Stimulated activated CD8-positive, alpha-beta memory T cell treated with anti-CD3 and anti-CD28 coated beads, Interleukin-2, amount 100 ng/mL, for 48 hours (primary cell): ENCODE measurements at places on chromosomes 16 and 17.
A peak's percentile ranks its signal among the peaks of the same experiment; 100 is the strongest.

- no peak for DNase-seq
Observed at GRCh38 chr17:1729966-1730325, 5.4 kb downstream of the WDR81 start.

- no peak for DNase-seq
Observed at GRCh38 chr16:3580686-3581085, 3.5 kb upstream of the NLRC3 start.

DNA sequence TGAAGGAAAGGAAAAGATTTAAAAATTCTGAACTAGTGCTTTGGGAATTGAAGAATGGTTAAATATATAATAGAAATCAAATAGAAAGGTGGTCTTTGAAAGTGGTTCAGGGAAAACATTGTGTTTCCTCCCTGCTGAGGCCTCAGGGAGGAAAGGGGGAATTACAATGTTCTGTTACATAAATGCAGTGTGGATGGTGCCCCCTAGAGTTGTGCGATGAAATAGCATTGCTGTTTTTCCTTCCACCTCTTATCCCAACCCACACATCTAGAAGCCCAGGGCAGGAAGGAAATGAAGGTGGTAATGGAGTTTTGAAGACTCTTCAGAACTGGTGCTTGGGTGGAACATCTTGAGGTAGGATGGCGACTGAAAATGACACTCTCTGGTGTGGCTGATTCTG lies 6.4 kb upstream of the TOX3 start:
- no peak for DNase-seq

DNA sequence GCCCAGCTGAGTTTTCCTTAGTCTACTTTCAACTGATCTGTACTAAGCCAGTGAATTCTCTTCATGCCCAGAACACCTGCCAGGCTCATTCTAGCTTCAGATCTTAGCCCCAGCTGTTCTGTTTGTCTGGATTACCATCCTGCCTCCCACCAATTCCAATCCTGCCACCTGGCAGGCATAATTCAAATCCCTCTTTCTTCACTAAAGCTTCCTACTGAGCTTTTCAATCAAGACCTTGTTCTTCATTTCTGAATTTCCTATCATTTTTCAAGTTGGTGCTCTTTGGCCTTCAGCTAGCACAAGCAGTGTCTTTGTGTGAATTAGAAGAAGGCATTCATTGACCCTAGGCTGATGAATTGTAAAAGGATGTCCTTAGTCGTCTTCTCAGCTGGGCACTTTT lies 357.6 kb downstream of the UTP18 start:
- DNase-seq = no peak

- DNase-seq = no peak
Observed at GRCh38 chr16:73147958-73148357, 100.0 kb upstream of the ZFHX3 start.

- DNase-seq = no peak
Observed at GRCh38 chr17:40382251-40382650, 17.7 kb upstream of the GJD3 start.

- DNase-seq = no peak
Observed at GRCh38 chr16:54118846-54119245, 167.7 kb downstream of the IRX3 start.

GRCh38 chr16:54519161-54519695 lies 232.6 kb upstream of the IRX3 start:
- DNase-seq = no peak

DNA sequence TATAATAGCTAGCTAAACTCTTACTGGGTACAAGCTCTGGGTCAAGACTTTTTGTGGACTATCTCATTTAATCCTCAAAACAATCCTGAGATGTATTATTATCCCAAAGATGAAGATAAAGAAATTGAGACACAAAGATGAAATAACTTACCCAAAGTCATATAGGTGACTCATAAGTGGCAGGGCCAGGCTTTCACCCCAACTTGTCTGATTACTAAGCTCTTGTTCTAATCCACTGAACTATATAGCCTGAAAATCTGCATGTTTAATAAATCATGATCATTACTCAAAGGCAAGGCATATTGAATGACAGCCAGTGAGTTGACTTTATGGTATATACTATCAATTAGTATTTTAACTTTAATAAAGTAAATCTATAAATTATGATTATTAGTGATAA lies 77.4 kb downstream of the SKAP1 start:
- no peak for DNase-seq

DNA sequence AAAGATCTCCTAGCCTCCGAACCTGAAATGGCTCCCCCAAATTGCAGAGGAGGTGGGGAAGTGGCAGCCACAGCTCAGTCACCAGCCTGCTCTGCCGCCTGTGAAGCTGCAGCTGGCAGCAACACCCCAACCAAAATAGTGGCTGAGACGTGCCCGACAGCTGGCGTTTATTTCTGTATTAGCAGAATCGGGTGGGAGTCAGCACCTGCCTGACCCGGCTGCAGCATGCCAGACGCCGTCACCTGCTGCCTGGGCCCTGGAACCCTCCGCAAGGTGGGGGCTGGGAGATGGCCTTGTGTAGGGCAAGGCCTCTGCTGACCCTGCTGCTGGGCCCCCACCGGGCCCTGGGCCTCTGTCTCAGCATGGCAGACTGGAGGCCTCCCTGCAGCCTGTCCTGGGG lies 17.5 kb upstream of the PABPN1L start:
- no peak for DNase-seq

DNA sequence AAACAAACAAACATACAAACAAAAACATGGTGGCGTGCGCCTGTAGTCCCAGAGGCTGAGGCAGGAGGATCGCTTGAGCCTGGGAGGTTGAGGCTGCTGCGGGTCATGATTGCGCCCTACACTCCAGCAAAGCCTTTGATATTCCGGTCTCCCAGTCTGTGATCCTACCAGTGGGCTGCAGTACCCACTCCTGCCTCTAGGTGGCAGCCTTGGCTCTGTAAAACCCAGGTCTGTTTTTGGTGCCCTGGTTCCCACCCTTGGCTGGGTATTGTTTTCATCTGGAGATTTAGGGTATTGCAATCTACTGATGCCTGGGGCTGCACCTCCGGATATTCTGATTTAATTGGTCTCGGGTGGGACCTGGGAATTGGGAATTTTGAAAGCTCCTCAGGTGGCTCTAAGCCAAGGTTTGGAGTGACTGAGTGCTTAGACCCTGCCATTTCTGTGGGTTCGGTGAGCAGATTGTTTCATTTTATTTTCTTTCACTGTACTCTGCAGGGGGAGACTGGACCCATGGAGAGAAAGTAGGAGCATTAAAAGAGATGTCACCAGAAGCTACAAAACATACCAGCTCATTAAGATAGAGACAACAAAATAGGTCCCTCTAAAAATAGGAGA lies 40.5 kb downstream of the MYH3 start:
- DNase-seq = peak; percentile 54

- DNase-seq = no peak
Observed at GRCh38 chr16:87754535-87754934, 11.3 kb downstream of the KLHDC4 start.

DNA sequence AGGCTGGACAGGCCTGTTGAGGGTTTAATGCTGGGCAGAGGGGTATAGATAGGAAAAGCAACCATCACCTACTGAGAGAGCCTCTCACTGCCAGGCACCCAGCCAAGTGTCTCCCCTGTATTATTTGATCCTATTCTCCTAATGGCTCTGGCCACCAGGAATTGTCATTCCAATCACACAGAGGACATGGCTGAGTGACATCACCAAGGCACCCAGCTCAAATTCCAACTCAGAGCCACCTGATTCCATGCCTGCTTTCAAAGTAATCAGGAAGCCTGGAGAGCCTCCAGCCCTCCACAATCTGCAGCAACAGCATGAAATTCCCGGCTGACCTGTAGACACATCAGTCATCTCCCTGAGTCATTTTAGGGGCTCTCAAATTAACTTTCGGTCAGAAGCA lies 368.9 kb upstream of the C16orf82 start:
- no peak for DNase-seq

- DNase-seq = peak; percentile 49
Observed at GRCh38 chr17:17313350-17313991, 10.3 kb downstream of the NT5M start.

GRCh38 chr17:29151567-29151966 lies 28.6 kb downstream of the MYO18A start:
- no peak for DNase-seq

- peak; percentile 47 for DNase-seq
Observed at GRCh38 chr16:85902366-85903155, 3.6 kb downstream of the IRF8 start.

DNA sequence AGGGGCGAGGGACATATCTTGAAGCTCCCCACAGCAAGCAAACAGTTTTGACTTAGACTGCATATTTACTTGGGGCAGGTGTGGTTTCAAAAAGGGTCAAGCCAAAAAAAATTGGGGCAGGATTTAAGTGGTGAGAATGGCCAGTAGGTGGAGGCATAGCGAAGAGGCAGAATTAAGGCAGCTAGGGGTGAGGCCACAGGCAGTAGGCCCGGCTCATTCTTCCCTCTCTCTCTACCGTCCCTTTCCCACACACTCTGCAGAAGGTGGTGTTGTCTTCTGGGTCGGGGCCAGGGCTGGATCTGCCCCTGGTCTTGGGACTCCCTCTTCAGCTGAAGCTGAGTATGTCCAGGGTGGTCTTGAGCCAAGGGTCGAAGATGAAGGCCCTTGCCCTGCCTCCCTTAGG lies 2.6 kb downstream of the SHBG start:
- DNase-seq = no peak

DNA sequence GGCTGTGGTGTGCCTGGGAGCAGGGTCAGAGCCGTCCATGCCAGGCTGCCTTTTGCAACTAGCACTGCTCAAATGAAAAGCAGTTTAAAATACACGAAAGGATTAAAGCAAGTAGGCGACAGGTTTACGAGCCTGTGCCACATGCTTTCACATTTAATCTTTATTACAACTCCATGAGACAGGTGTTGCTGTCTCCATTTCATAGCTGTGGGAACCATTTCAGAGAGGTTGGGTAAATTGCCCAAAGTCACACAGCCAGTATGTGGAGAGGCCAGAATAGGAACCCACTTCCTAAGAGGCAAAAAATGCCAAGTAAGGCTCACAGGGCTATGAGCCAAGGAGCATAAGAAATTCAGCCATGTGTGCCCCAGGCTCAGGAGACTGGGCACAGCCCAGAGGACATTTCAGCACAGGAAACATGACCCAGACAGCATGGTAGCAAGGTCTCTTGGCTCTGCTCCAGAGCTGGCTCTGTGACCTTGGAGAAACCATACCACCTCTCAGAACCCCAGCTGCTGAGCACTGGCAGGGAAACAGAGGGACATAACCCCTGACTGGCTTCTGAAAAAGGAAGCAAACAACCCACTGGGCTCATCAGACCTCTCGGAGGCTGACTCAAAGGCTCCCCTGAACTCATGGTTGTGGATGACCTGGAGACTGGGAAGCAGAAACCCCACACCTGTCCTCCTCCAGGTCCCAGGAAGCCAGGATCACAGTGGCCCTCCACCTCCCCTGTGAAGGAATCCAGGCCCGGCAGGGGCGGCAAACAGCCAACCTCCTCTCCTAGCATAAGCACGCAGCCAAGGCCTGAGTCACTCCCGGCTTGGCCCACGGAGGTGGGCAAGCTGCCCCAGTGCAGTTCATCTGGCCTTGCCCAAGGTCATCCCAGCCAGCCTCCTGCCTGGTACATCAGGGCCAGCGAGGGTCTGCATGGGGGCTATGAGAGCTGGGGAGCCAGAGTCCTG lies 40.3 kb upstream of the MRPS23 start:
- no peak for DNase-seq

GRCh38 chr17:45953561-45953960 lies 45.5 kb upstream of the STH start:
- no peak for DNase-seq

DNA sequence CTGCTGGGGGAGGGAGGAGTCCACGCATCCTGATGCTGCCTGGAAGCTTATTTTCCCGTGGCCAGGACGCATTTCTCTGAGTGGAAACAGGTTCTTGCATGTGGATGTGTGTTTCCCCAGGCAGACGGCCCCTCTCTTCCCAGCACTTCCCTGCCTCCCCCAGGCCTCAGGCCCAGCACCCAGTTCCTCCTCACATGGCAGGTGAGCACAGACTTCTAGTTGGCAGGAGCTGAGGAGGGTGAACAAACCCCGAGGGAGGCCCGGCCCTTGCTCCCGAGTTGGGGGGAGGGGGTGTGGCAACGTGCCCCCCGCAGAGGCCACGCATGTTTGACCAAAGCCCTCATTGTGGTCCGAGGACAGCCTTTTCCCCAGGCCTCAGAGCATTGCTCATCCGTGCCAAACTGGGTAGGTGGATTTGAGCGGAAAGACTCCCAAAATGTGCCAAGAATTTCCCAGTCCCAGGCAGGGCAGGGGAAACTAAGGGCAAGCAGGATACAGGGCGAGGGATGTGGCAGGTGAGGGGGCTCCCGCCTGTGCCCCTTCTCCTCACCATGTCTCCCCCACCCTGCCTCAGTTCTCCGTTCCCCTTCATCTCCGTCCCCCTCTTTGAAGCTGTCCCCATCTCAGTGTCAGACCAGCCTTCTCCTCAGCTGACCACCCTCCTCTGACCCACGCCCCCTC lies 1.5 kb upstream of the SPEM1 start:
- no peak for DNase-seq

DNA sequence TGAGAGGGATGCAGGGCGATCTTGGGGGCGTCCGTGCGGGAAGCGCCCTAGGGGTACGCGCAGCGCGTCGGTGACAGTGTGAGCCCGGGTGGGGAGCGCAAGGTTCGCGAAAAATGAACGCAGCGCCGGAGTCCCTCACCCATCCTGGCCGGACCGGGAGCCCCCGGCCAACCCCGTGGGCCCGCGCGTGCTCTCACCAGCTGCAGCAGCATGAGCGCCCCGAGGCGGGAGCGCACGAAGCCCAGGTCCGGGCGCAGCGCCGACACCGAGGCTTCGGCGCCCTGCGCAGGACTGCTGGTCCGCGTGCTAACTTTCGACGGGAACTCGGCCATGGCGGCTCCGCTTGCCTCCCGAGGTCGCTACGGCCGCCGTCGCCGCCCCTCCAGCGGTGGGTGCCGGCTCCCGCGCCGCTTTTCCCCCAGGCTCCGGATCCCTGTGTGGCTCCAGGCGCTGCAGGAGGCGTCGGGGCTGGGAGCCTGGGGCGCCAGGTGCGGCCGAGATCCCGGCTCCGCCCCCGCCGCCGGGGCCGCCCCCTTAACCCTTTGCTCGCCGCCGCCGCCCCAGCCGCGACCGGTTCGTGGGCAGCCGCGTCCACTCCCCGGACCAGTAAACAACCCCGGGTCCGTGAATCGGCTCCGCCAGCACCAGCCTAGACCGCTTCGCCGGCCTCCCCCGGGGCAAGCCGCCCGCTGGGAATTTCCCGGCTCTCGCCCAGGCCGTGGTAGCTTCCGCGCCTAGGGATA lies at the start of gene PLLP:
Gene PLLP (minus strand): TSS at position 464 of the 743 bp plus-strand sequence. CDS start 132 bp downstream, at position 332.
- DNase-seq = no peak

DNA sequence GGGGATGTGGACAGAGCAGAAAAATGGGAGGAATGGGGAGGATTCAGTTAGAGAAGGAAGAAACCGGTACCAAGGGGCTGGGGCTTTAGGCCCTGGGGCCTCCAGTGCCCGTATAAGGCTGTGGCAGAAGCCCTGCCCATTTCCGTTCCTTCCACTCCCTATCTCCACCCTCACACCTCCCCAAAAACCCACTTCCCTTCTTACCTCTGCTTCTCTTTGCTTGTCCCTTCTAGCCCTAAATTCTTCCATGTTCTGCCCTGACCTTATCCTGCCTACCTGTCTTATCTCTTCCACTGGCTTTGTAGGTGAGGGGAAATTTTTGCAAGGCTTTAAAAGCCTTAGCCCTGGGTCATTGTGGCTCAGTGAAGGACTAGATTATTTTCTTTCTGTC lies 4.1 kb downstream of the RNF167 start:
- DNase-seq = no peak

- DNase-seq = no peak
Observed at GRCh38 chr17:12947047-12947446, 70.8 kb downstream of the ELAC2 start.

GRCh38 chr17:76658242-76658662 lies 14.7 kb upstream of the ST6GALNAC1 start:
- no peak for DNase-seq
